ENCODE measurements at places on chromosomes 3 and 15.

GRCh38 chr3:1380926-1381646, 288.3 kb downstream of the CNTN6 start:
- DNase-seq = no peak

- DNase-seq = no peak
Observed at GRCh38 chr3:13231781-13232666, 158.8 kb upstream of the IQSEC1 start.

DNA sequence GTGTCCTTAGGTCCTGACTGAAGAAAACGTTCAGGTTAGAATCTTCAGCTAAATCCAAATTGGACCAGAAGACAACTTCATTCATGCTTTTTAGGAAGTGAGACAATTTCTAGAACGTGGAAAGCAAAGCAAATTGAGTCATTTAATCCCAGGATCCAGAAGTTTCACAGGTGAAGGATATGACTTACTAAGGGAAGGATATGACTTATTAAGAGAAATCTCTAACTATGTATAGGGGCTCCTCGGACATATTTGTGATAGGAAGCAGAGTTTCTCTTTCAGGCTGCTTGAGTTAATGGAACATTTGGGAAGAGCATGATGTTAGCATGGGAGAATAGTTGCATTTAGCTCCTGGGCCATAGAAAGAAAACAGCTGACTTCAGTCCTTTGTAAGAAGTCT, 16.1 kb upstream of the PLOD2 start:
- DNase-seq = no peak

- DNase-seq = no peak
Observed at GRCh38 chr3:48112813-48113212, 75.4 kb downstream of the CDC25A start.

GRCh38 chr15:95041297-95041696, 809.9 kb downstream of the MCTP2 start:
- DNase-seq = no peak

DNA sequence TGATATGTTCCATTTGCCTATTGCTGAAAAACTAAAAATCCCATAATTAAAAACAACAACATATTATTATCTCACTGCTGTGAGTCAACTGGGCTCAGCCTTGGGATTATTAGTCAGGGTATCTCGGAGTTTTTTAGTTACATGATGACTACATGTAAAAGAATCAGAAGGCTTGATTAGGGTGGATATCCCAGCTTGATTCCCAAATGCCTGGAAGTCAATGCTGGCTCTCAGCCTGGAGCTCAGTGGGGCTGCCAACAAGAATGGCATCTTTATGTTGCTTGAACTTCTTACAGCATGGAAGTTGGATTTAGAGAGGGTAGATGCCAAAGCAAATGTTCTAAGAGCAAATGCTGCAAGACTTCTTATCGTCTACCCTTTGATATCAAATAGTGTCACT, 278.5 kb downstream of the PLOD2 start:
- no peak for DNase-seq

DNA sequence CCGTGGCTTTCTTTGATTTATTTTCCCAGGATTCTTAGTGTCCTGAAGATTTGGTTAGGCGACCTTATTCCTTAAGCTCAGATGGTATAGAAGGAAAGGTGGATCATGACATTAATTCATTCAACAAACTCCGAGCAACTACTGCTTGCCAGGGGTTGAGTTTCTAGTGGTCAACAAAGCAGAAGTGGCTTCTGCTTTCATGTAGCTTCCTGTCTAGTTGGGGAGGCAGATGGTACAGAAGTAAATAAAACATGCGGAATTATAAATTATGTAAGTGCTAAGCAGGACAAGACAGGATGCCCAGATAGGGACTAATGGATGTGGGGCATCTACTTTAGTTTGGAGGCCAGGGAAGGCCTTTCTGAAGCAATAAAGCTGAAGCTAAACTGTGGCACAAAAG, 15.6 kb downstream of the EEFSEC start:
- DNase-seq = no peak

DNA sequence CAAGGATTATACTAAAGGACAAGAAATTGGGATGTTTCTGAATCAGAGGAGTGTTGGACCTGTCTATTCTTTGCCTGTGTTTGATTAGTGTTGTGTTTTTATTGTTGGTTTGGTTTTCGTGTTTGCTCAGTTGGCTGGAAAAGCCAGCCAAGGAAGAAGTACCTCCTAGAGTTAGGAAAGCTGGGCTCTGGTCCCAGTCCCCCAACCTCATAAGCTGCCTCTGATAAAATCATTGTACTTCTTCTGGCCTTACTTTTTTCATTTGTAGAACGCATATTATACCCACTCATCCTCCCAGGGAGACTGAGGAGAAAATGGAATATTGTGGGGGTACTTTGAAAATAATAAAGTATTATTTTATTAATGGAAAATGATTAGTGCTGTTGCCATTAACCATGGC, 177.4 kb upstream of the TRIM42 start:
- no peak for DNase-seq

DNA sequence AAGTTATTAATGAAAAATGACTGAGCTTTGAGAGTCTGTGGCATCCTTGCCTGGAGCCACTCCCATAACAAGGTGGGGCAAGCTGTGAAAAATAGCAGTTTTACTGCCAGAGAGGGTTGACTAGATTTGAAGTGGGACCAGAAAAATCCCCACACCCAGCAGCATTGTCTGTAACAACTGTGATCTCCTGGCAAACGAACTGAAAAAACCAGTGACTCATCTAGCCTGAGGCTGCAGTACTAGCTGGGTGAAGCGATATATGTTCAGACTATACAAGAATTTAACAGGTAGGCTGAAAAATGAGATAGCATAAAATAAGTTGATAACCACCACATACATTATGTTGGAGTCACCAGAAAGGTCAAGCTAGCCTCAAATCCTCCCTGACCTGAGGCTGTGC, 64.0 kb downstream of the DPH6 start:
- DNase-seq = no peak

Data from stimulated activated CD4-positive, alpha-beta T cell treated with anti-CD3 and anti-CD28 coated beads, Interleukin-15, amount 100 ng/mL, for 1 hour (primary cell).